ENCODE measurements at places on chromosomes 3 and 15.

DNA sequence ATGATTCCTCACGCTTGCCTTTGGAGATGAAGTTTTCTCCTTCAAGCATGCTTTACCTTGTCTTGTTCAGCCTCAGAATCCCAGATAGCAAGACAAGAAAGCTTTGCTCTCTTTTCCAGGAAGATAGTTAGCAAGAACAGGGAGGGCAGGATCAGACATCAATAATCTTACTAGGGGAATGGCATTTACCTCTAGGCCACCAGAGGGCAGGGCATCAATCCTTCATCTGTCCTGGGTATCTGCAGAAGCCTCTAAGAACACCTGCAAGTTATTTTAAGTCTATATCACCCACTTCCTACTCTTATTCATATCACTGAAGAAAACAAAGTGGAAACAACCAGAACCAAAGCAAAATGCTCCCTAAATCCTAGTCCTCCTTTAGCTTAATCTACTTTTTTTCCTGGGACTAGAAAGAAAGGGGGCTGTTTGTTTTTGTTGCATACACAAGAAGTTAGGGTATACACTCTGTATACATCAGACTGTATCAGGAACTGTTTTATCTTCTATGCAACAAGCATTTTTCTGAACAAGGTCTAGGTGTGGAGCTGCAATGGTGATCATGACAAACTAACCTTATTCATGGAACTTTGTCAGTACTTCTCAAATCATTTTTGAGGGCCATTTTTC lies 862.5 kb downstream of the CADM2 start:
- peak; percentile 59 for DNase-seq

GRCh38 chr3:51371943-51372557 lies 13.0 kb upstream of the MANF start:
- peak; percentile 85 for DNase-seq

- peak; percentile 42 for DNase-seq
These were observed 781 bp upstream of the CYP1A1 start for GRCh38 chr15:74725845-74726773.

GRCh38 chr3:128995737-128996136 lies 1.9 kb upstream of the CFAP92 start:
- DNase-seq: no peak

GRCh38 chr3:178602856-178603255 lies 66.6 kb downstream of the KCNMB2 start:
- no peak for DNase-seq

DNA sequence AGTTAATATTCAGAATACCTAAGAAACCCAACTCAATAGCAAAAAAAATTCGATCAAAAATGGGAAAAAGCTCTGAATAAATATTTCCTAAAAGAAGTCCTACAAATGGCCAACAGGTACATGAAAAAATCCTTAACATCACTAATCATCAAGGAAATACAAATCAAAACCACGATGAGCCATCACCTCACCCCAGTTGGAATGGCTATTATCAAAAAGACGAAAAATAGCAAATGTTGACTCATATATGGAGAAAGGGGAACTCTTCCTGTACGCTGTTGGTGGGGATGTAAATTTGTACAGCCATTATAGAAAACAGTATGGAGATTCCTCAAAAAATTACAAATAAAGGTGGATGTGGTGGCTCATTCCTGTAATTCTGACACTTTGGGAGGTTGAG lies 29.6 kb upstream of the SGO1 start:
- DNase-seq: no peak

GRCh38 chr15:86610038-86610437 lies 530.4 kb downstream of the AGBL1 start:
- no peak for DNase-seq

All from astrocyte of the hippocampus (primary cell).